Inflammatory macrophage treated with lipopolysaccharide for 4 hours (primary cell): ENCODE measurements at places on chromosomes 13 and 19.

DNA sequence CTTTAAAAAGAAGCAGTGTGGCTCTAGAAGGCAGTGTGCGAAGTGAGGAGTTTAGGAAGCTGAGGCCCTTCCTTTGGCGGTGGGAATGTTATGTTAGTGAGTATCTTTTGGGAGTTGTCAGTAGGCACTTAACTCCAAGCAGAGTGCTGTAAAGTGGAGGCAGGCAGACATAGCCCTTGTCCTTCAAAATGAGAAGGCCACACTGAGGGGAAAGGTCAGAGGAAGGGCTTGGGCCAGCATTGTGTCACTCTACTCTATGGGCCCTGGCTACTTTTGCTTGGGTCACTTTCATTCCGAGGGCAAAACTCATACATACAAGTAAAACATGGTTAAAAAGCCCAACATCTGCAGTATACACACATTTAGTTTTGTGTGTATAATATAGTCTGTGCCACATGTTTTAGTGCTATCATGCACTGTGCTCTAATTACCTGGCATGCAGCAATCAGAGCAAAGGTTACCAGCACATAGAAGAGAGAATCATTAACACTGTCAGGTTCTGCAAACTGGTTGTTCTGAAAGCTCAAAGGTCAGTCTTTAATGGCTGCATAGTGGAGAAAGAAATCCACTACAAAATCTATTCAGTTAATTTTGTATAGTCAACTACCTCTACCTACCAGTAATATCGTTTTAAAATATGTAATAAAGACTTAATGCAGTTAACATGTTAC is 64.4 kb downstream of the WASF3 start:
- no peak for DNase-seq

DNA sequence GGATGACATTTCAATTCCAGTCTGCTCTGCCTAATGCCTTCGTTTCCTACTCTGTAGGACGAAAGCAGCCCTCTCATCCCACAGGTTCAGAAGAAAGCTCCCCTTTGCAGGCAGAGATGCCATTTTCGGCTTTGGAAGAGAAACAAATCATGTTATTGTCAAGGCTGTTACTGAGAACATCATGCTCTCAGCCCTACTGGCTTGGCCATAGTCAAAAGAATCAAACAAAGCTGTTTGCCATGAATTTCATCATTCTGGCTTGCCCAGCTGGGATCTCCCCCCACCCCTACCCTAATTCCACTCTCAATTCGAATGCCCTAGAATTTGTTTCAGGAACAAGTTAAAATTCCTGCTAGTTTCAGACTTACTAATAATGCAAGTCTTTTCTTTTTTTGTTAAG is 162.3 kb upstream of the SERP2 start:
- no peak for DNase-seq

- DNase-seq, result no peak
Observed at GRCh38 chr19:8462571-8462970, 17.8 kb downstream of the HNRNPM start.

- no peak for DNase-seq
Observed at GRCh38 chr19:43433358-43433673, 18.6 kb downstream of the TEX101 start.

DNA sequence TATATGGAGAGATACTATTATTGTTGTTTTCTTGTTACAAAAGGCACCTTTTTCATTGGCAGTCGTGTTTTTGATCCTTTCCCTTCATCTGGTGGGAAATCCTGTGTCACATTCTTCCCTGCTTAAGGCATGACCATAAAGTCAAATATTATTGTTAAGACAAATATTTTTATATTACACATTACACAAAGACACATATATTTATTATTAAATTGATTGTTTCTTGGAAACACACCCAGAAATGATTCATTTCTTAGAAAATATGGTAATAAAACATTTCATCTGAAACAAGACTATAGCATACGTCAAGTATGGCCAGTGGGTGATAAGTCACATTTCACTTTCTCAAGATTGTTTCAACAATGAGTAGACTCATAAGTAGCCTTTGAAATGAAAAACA is 77.3 kb downstream of the KCTD12 start:
- no peak for DNase-seq

DNA sequence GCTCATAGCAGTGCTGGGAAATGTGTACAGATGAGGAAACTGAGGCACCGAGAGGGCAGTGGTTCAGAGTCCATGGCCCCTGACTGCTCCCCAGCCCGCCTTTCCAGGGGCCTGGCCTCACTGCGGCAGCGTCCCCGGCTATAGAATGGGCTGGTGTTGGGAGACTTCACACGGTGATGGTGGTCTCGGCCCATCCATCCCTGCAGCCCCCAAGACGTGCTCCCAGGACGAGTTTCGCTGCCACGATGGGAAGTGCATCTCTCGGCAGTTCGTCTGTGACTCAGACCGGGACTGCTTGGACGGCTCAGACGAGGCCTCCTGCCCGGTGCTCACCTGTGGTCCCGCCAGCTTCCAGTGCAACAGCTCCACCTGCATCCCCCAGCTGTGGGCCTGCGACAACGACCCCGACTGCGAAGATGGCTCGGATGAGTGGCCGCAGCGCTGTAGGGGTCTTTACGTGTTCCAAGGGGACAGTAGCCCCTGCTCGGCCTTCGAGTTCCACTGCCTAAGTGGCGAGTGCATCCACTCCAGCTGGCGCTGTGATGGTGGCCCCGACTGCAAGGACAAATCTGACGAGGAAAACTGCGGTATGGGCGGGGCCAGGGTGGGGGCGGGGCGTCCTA is 15.9 kb downstream of the LDLR start:
- no peak for DNase-seq

GRCh38 chr13:110971486-110971885 is 56.6 kb upstream of the ANKRD10 start:
- DNase-seq, result no peak

GRCh38 chr13:44989941-44990340 is 603 bp downstream of the GPALPP1 start:
- no peak for DNase-seq

GRCh38 chr19:58409010-58409790 is 751 bp downstream of the ZNF584 start:
- no peak for DNase-seq

GRCh38 chr19:18290302-18291018 is 9.0 kb upstream of the JUND start:
- DNase-seq, result peak; percentile 93

- peak; percentile 95 for DNase-seq
Observed at GRCh38 chr13:42720113-42720857, 61.1 kb upstream of the FAM216B start.

DNA sequence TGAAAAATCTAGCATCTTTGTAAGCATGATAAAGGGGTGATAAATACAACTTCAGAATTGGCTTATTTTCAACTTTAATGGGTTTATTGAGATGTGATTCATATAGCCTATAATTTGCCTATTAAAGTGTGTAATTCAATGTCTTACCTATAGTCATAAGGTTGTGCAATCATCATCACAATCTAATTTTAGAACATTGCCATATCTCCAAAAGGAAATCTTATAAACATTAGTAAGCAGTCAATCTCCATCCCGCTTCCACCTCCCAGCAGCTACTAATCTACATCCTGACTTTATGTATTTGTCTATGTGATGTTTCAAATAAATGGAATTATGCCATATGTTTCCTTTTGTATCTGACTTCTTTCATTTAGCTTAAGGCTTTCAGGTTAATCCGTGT is 145.2 kb upstream of the KLHL1 start:
- no peak for DNase-seq

GRCh38 chr19:51808333-51808986 is 13.5 kb downstream of the FPR3 start:
- DNase-seq, result no peak

DNA sequence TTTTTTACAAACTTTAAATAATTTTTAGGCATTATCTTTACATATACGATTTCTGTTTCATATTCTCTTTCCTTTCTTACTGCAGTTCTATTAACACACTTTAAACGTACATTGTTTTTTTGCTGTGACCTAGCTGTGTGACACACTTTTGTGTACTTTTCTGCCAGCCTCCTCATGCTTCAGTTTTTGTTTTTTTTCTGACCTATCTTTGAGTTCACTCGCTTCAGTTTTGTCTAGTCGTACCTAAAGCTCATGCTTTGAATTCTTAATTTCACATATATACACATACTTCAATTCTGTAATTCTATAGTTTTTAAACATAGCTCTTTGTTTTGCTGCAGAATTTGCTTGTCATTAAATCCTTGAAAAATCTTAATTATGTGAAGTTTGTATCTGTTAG is 150.4 kb downstream of the PDS5B start:
- no peak for DNase-seq

GRCh38 chr19:11465600-11465999 is 15.2 kb downstream of the ELAVL3 start:
- DNase-seq, result no peak

GRCh38 chr13:41458761-41459431 is 1.5 kb downstream of the RGCC start:
- DNase-seq, result peak; percentile 87

DNA sequence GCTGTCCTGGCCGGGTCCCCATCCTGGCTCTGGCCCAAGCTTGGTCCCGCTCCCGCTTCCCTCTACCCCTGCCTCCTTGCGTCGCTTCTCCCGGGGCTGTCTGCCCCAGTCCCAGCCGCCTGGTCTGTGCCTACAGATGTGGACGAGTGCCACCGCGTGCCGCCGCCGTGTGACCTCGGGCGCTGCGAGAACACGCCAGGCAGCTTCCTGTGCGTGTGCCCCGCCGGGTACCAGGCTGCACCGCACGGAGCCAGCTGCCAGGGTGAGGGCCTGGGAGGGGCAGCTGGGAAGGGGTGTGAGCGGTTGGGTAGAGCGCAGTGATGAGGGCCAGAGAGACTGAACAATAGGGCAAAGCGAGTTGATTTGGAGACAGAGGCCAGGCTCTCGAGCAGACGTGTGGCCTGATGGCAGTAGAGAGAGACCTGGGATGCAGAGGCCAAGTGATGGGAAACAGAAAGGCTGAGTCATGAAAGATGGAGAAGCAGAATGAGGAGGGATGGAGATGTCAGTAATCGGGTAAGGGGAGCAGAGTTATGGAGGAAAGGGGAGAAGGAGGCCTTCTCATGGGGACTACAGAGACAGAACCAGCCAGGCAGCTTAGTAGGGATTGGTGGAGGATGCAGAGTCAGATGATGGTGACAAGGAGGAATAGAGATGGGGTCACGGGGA is 9.4 kb downstream of the LTBP4 start:
- no peak for DNase-seq

DNA sequence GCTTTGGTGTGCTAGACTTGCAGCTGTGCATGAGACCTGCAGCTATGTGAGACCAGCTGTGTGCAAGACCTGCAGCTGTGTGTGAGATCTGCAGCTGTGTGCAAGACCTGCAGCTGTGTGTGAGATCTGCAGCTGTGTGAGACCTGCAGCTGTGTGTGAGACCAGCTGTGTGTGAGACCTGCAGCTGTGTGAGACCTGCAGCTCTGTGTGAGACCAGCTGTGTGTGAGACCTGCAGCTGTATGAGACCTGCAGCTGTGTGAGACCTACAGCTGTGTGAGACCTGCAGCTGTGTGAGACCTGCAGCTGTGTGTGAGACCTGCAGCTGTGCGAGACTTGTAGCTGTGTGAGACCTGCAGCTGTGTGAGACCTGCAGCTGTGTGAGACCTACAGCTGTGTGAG is 6.7 kb upstream of the DCUN1D2 start:
- no peak for DNase-seq

DNA sequence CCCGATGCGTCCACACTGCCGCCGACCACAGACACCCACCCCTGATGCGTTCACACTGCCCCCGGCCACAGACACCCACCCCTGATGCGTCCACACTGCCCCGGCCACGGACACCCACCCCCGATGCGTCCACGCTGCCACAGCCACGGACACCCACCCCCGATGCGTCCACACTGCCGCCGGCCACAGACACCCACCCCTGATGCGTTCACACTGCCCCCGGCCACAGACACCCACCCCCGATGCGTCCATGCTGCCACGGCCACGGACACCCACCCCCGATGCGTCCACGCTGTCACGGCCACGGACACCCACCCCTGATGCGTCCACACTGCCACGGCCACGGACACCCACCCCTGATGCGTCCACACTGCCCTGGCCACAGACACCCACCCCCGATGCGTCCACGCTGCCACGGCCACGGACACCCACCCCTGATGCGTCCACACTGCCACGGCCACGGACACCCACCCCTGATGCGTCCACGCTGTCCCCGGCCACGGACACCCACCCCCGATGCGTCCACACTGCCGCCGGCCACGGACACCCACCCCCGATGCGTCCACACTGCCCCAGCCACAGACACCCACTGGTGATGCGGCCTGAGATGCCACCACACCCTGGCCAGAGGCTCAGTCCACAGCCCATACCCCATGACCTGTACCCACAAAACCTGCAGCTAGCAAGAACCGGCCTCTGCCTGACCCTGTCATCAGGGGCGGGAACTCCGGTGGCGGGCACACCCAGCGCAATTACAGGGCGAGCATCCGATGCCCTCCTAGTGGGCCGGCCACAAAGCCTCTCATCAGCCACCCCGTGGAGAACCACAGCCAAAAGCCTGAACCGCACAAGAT is 28.4 kb downstream of the RASA3 start:
- no peak for DNase-seq

- DNase-seq, result no peak
Observed at GRCh38 chr13:63279136-63279535, 1863.5 kb upstream of the PCDH20 start.

- DNase-seq, result no peak
Observed at GRCh38 chr13:20016649-20017364, 58.3 kb downstream of the ZMYM2 start.

- DNase-seq, result no peak
Observed at GRCh38 chr13:59766236-59766635, 397.5 kb downstream of the DIAPH3 start.

DNA sequence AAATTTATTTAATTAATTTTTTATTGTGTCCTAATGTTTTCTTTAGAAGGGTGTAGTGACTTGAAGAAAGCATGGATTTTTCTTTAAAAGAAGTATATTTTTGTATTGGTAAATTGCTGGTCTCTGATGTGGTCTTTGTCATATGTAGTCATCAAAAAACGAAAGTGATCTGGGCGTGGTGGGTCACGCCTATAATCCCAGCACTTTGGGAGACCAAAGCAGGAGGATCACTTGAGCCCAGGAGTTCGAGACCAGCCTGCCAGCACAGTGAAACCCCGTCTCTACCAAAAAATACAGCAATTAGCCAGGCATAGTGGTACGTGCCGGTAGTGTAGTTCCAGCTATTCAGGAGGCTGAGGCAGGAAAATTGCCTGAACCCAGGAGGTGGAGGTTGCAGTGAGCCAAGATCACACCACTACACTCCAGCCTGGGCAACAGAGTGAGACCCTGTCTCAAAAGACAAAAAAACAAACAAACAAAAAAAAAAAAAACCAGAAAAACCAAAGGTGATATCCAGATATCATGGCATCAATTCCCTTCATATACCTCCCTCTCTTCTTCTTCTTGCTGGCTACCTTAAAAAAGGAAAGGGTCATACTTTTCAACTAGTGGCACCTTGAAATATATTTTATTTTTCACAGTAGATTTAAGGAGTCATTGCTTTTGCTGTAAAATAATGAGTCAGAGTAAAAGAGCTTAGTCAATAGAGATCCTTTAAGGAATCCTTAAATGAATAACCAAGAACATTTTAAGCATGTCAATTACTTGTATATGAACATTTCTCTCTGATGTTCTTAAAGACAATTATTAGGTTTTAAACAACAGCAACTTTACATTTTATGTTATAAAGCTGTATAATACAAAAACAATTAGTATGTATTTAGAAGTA is 19.9 kb downstream of the KCTD4 start:
- DNase-seq, result no peak
